GM23248 (cell line): ENCODE measurements at places on chromosomes 3 and 15. TPM values are rescaled to one million over a fixed set of nuclear protein-coding genes. Genes with fewer than 3 reads are reported as not detected.

SIDT1 gene
- not detected in 2 replicates for total RNA-seq

ADAMTSL3 gene
- not detected in 2 replicates for total RNA-seq

HAPLN3 gene
- 2.9 and 6.7 TPM in 2 replicates for total RNA-seq

MYZAP gene
- total RNA-seq: not detected in 2 replicates

NANOGP8 gene
- total RNA-seq: not detected in 2 replicates

- peak; percentile 28 for DNase-seq
- no peaks in the 10 kb centered on the region for H3K36me3 ChIP-seq
- no peak overlapping the region for H3K27ac ChIP-seq
- H3K4me1 ChIP-seq: peaks cover 7% of the 10 kb centered on the region; the same call in 1 of the 2 replicates
- no peak overlapping the region for H3K4me3 ChIP-seq
These were observed 10.1 kb upstream of the DCP1A start for GRCh38 chr3:53357458-53357857.

DNA sequence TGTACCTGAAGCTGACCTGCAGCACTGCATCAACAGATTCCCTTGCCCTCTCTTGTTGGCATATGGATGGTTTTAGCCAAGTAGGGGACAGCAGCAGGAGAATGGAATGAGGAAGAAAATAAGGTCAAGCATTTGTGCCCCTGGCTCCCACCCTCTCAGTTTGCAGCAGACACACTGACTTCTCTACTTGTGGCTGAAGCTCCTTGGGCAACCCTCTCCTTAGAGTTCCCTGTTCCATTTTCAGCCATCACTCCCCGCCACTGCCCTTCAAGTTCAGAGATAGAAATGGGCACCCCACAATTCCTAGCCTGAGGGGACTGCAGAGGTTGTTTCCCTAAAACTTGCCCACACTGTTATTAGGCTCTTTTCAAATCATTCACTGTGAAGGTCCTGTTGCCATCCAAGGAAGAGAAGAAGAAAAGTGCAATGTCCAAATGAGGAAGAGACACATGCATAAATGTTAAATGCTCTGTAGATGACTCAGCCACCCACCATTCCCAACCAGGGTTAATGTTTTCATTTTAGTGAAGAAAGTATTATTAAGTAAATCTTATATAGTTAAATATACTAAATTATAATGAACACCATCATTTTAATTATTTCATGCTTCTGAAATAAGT lies 295.9 kb upstream of the UBE2E2 start:
- peak; percentile 8 for DNase-seq
- H3K27ac ChIP-seq: no peak overlapping the region
- H3K4me1 ChIP-seq: no peaks in the 10 kb centered on the region
- H3K27me3 ChIP-seq: no peaks in the 10 kb centered on the region; the same call in 1 of the 2 replicates
- H3K4me3 ChIP-seq: no peak overlapping the region

GRCh38 chr15:56759450-56759845 lies 26.1 kb upstream of the ZNF280D start:
- peak overlapping the region; percentile 59 for H3K27ac ChIP-seq
- H3K27me3 ChIP-seq: no peaks in the 10 kb centered on the region
- peak overlapping the region; percentile 36 for H3K4me3 ChIP-seq
- peaks cover 49% of the 10 kb centered on the region for H3K4me1 ChIP-seq

GRCh38 chr3:170079536-170080165 lies 41.9 kb downstream of the GPR160 start:
- H3K27me3 ChIP-seq: no peaks in the 10 kb centered on the region
- no peak overlapping the region for H3K27ac ChIP-seq
- peaks cover 13% of the 10 kb centered on the region for H3K4me1 ChIP-seq
- H3K4me3 ChIP-seq: no peak overlapping the region
- no peak for DNase-seq

GRCh38 chr3:126114443-126115386 lies 30.8 kb upstream of the SLC41A3 start:
- no peak for DNase-seq
- H3K27ac ChIP-seq: no peak overlapping the region
- no peaks in the 10 kb centered on the region for H3K4me1 ChIP-seq
- no peak overlapping the region for H3K4me3 ChIP-seq

- no peak for DNase-seq
- peaks cover 4% of the 10 kb centered on the region; the same call in 1 of the 2 replicates for H3K4me1 ChIP-seq
- H3K27me3 ChIP-seq: peaks cover 25% of the 10 kb centered on the region
These were observed 5.3 kb upstream of the LRIG1 start for GRCh38 chr3:66506154-66506553.

- no peak overlapping the region for H3K4me3 ChIP-seq
- H3K27me3 ChIP-seq: no peaks in the 10 kb centered on the region
- no peaks in the 10 kb centered on the region for H3K36me3 ChIP-seq
- DNase-seq: no peak
- H3K4me1 ChIP-seq: no peaks in the 10 kb centered on the region
These were observed 292.4 kb upstream of the SOX14 start for GRCh38 chr3:137471558-137472204.

GRCh38 chr3:152126260-152126659 lies 142.5 kb upstream of the MBNL1 start:
- DNase-seq: peak; percentile 50
- H3K27me3 ChIP-seq: no peaks in the 10 kb centered on the region
- H3K4me3 ChIP-seq: no peak overlapping the region
- H3K36me3 ChIP-seq: no peaks in the 10 kb centered on the region

GRCh38 chr3:188962253-188963247 lies 209.2 kb upstream of the TPRG1 start:
- H3K4me1 ChIP-seq: no peaks in the 10 kb centered on the region
- H3K27ac ChIP-seq: no peak overlapping the region
- no peak overlapping the region for H3K4me3 ChIP-seq
- no peaks in the 10 kb centered on the region for H3K27me3 ChIP-seq

DNA sequence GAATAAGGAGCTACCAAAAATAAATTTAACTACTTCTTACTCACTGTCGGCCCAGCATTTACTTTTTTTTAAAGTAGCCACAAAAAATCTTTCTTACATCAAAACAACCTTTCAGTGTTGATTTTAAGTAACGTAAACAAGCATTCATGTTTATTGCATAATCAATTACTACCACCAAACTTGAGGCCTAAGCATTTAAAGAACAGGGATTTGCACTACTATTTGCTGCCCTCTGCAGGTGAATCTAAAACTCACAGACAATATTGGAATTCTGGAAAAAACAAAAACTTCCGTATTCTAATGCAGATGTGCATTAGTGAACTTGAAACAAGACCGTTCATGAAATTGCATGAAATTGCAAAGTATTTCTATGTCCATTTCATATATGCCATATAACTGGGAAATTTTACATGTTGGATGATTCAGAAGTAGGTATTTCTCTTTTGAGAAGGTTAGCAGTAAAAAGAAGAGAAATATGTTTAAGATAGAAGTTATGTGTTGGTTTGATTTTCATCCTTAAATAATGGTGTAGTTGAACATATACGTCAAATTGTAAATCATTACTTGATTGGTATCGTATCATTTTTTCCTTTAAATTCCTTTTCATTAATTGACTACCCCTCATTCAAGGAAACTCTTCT lies 55.6 kb downstream of the CGGBP1 start:
- H3K27me3 ChIP-seq: 0 out of 2 replicates have a peak, but pooled peaks cover 3% of the 10 kb centered on the region
- H3K4me3 ChIP-seq: no peak overlapping the region
- peak; percentile 66 for DNase-seq
- H3K36me3 ChIP-seq: no peaks in the 10 kb centered on the region
- no peak overlapping the region for H3K27ac ChIP-seq

- no peak overlapping the region for H3K4me3 ChIP-seq
- H3K27me3 ChIP-seq: no peaks in the 10 kb centered on the region
- no peaks in the 10 kb centered on the region for H3K4me1 ChIP-seq
These were observed 67.7 kb upstream of the NSMCE3 start for GRCh38 chr15:29337156-29337959.

GRCh38 chr3:67624078-67624477 lies 30.3 kb downstream of the SUCLG2 start:
- H3K27me3 ChIP-seq: no peaks in the 10 kb centered on the region
- H3K27ac ChIP-seq: no peak overlapping the region
- H3K4me1 ChIP-seq: 0 out of 2 replicates have a peak, but pooled peaks cover 5% of the 10 kb centered on the region
- DNase-seq: no peak

- H3K27ac ChIP-seq: no peak overlapping the region
- H3K36me3 ChIP-seq: no peaks in the 10 kb centered on the region
- no peak overlapping the region for H3K4me3 ChIP-seq
- DNase-seq: no peak
- no peaks in the 10 kb centered on the region for H3K27me3 ChIP-seq
These were observed 55.6 kb upstream of the TBC1D23 start for GRCh38 chr3:100205171-100205570.

- H3K36me3 ChIP-seq: no peaks in the 10 kb centered on the region
- no peak overlapping the region for H3K27ac ChIP-seq
- no peaks in the 10 kb centered on the region for H3K27me3 ChIP-seq
These were observed 85.7 kb upstream of the XCR1 start for GRCh38 chr3:46112984-46113383.

DNA sequence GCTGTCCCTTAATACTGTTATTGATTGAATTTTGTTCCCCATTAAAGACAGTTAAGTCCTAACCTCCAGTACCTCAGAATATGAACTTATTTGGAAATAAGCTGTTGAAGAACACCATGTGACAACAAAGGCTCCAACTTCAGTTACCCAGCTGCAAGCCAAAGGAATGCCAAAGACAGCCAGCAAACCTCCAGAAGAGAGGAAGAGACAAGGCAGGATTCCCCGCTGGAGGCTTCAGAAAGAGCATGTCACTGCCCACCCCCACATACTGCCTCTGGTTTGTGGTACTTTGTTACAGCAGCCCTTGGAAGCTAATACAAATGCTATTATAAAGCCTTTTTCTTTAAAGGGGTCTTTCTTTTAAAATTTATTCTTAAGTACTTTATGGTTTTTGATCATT lies 18.4 kb upstream of the NEK10 start:
- H3K27ac ChIP-seq: no peak overlapping the region
- no peak for DNase-seq
- no peaks in the 10 kb centered on the region for H3K27me3 ChIP-seq
- peaks cover 86% of the 10 kb centered on the region for H3K36me3 ChIP-seq
- H3K4me1 ChIP-seq: 0 out of 2 replicates have a peak, but pooled peaks cover 6% of the 10 kb centered on the region
- H3K4me3 ChIP-seq: no peak overlapping the region

DNA sequence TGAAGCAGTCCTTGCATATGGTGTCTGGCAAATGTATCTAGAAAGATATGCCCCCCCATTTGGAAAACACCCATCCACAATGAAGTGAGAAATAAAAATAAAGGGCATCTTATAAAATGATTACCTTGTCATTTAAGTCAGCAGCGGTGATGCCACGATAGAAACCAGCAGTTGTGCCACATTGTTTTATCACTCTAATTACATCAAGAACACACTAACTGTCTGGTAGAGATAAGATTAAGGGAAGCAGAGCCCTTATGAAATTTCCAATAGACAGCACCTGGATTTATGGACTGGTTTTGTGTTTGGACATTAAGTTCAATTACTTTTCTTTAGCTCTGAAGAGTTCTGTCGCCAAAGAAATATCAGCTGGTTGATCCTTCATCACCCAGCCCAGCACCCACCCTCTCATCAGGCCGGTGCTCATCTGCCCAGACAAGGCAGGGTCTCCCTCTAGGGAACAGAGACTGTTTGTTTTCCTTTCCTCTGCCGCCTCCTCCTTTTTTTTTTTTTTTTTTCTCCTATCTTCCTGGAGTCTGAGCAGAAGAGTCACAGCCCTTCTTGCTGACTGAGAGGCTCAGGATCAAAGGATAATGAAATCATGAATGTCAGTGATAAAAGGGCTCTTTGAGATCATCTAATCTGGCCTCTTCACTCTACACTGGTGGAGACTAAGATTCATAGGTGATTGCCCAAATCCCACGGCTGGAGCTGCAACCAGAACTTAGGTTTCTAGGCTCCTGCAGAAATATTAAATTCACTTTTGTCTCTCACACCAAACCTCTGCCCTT lies 464.1 kb downstream of the NTRK3 start:
- H3K4me3 ChIP-seq: no peak overlapping the region
- H3K27ac ChIP-seq: no peak overlapping the region
- H3K4me1 ChIP-seq: no peaks in the 10 kb centered on the region
- no peaks in the 10 kb centered on the region for H3K27me3 ChIP-seq

DNA sequence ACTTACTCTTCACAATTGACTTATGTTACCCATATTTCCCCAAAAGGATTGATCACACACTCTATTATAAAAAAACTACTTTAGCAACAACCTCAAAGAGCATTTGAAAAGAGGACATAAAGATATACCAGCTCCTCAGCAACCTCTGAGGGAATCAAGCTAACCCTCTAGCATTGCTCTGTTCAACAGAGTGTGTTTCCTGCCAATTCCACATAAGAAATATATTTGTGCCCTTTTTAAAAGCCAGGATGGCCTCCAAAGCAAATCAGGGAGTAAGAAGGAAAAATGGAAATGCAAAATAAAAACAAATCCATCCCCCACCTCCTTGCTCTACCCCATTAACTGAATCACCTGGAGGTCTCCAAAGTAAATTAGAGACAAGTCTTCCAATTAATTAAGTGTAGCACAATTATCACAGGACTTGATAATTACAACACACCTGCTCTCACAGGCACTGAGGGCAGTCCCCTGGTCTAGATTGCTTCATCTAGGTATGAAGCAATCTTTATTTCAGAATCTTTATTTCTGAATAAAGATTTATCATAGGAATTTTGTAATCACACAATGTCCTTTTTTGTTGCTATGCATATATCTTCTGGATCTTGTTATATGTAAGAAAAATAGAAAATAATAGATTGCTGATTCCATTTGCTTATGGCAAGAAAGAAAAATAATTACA lies 34.8 kb downstream of the GPR176 start:
- H3K27ac ChIP-seq: no peak overlapping the region
- no peak overlapping the region for H3K4me3 ChIP-seq
- peaks cover 60% of the 10 kb centered on the region for H3K4me1 ChIP-seq

- no peak overlapping the region for H3K4me3 ChIP-seq
- DNase-seq: no peak
- peaks cover 9% of the 10 kb centered on the region for H3K4me1 ChIP-seq
- no peak overlapping the region for H3K27ac ChIP-seq
These were observed 18.6 kb downstream of the LRRFIP2 start for GRCh38 chr3:37155782-37156181.
